ENCODE measurements at places on chromosomes 3 and 15.

- no peak for DNase-seq
Measured at GRCh38 chr3:122548619-122549018, 15.5 kb downstream of the PARP9 start.

DNA sequence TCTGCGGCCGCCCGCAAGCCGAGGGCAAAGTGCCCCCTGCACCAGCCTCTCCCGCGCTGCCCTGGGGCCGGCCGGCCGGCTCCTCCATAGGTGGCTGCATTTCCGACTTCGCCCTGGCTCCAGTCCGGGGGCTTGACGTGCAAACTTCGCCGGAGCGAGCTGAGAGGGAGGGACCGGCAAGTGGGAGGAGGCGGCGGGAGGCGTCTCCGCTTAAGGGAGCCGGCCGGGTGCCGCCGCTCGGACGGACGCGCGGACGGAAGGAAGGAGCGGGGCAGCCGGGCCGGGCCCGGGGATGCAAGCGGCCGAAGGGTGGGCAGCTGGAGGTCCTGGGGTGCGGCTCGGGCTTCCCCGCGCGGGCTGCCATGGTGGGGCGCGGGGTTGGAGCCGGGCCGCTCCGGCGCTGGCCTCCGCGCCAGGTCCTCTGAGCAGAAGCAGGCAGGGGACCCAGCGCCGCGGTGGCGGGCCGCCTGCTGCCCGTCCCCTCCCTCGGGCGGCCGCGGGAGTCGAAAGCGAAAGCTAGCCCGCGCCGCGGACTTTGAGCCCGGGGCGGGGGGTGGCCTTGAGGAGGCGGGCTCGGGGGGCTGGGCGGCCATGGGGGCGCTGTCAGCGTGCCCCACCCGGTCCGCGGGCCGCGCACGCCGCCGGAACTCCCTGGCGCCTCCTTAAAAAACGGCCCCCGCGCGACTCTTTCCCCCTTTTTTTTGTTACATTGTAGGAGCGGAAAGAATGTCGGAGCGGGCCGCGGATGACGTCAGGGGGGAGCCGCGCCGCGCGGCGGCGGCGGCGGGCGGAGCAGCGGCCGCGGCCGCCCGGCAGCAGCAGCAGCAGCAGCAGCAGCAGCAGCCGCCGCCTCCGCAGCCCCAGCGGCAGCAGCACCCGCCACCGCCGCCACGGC is at the start of gene SCAANT1:
SCAANT1 (minus strand) TSS at position 511 of the 895 bp plus-strand sequence.
- peak; percentile 30 for DNase-seq

DNA sequence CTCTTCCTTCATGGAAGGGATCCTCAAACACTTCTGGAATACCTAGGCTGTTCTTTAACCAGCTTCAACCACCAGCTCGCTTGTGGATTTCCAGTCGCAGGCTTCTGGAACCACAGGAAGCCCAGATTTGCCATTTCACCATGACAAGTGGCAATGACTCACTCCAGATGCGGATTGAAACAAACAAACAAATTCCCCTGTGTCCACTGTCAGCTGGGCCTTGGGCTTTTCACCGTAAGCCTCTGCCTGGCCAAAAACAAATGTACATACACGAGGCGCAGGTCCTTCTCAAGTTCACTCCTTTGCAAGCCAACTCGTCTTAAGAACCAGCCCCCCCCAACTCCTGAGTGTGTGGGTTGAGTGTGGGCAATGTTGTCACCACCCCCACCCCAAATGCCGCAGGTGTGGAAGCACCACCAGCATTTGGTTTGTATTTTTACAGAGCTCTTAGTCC is 8.8 kb downstream of the BCL6 start:
- no peak for DNase-seq

- no peak for DNase-seq
Measured at GRCh38 chr3:18891641-18892040, 256.7 kb upstream of the KCNH8 start.

DNA sequence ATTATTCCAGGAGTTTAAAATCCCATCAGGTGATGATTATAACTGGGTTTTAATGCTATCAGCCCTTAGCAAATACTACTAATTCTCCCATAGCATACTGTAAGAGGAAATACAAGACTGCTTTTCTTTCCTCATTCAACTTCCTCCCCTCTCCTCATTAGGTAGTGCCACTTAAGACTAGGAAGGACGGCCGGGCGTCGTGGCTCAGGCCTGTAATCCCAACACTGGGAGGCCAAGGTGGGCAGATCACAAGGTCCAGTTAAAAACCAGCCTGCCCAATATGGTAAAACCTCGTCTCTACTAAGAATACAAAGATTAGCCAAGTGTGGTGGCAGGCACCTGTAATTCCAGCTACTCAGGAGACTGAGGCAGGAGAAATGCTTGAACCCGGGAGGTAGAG is 14.7 kb downstream of the NDUFAF1 start:
- DNase-seq: no peak

- DNase-seq: no peak
Measured at GRCh38 chr3:179071027-179071322, 634 bp downstream of the ZMAT3 start.

DNA sequence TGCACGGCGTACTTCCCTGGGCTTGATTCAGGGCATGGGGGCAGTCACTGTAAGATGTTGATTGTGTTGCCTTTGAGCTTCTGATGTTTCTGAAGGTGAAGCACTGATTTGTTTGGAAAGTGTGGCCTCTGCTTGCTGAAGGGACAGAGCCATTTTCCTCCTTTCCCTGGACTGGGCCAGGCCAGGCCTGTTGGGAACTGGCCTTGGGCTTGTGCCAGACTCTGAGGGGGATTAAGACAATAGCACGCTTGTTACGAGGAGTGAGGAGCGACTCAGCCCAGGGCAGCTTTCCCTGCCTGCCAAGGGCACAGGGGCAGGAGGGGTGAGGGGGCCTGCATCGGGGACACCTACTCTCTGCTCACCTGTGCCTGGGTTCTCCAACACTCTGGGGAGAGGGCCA is 42.9 kb downstream of the LINGO1 start:
- no peak for DNase-seq

DNA sequence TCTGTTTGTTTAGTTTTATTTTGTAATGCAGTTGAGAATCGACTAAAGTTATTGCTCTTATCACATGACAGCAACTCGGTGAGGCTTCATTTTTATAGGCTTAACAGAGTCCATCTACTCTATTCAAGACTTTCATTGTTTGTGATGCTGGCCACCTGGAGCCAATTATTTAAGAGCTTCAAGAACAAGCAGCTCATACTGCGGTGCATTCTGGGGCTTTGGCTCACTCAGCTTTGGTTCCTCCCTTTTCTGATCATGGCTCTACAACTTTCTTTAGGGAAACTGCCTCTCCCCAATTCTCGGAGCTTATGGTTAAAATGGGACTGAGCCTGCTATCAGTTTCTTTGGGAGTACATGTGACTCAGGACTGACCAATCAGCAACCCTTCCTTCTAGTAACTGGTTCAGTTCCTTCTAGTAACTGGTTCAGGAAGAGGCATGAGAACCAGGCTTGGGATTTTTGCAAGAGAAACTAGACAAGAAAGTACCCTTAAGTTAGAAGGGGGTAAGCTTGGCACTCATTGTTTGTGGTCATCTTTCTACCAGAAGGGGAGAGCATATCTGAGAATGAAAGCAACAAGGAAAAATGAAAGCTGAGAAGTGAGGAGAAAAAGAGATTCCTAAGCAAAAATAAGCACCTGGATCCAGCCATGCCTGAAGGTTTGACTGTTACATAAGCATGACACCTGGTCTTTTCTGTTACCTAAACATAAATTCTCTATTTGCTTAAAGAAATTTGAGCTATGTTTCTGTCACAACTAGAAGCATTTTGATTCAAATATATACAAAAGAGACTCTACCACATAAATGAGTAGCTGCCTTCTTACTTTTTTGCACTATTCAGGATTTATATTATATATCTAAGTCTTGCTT is 24.1 kb upstream of the ARHGEF3 start:
- DNase-seq: no peak

DNA sequence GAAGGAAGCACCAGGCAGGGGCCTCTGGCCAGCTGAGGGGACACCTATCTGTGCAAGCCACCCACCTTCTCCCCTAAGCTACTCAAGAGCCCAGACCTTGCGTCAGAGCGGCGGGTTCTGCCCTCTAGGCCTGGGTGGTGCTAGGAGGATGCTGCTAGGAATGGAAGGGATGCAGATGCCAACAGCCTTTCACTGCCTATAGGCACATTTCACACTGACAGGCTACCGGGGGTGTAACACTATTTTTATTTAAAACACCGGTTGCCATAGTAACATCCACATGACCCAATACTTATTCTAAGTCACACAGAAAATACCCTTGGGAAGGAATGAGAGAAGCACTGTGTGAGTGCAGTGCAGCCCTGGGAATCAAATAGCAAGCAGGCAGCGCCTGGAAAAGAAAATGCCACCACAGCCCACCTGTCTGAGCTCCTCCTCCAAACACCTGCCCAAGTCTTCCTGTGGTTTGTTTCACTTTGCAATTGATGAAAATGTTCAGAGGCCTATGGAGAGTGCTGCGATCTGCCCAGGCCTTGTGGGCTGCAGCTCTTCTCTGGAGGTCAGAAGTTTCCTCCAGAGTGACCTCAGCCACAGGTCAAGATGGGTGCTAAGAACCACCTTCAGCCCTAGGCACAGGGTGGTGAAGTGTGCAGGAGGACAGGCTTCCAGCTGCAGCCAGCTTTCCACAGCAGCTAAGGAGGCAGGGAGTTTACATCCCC is 113.5 kb upstream of the TOPAZ1 start:
- DNase-seq: no peak

- DNase-seq: no peak
Measured at GRCh38 chr3:70811880-70812279, 499.4 kb upstream of the MDFIC2 start.

GRCh38 chr3:31721676-31722075 is 189.0 kb downstream of the STT3B start:
- DNase-seq: no peak

DNA sequence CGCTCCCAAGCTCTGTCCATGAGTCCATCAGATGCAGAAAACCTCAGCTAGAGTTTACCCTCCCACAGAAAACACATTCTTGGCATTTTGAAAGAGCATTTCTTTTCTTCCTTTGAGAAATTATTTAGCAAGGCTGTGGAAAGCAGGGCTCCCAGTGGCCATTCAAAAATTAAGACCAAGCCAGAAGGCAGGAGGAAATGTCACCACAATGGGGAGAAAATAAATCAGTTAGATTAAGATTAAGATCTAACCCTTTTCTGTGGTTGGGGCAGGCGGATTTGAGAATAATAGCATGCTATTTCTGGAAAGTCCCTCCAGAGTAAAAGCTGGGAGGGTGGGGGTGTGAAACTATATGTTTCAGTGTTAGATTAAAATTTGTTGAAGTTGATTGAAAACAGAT is 20.2 kb downstream of the LRIG1 start:
- DNase-seq: no peak

- DNase-seq: no peak
Measured at GRCh38 chr15:36363335-36363734, 216.1 kb upstream of the CDIN1 start.

DNA sequence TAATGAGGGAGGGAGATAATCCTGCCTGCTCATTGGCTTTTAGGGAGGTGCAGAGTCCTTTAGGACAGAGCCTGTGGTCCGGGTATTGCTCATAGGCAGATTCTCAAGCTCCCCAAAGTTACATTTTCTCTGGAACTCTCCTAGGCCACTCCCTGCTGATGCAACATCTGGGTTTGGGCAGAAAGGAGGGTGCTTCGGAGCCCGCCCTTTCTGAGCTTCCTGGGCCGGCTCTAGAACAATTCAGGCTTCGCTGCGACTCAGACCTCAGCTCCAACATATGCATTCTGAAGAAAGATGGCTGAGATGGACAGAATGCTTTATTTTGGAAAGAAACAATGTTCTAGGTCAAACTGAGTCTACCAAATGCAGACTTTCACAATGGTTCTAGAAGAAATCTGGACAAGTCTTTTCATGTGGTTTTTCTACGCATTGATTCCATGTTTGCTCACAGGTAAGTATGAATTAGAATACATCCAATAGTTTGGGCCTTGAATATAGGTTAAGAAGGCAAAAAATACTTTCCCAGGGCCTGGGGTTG is at the start of gene IL20RB:
IL20RB (plus strand) TSS at position 233 of the 538 bp plus-strand sequence; CDS start at position 364, 131 bp downstream.
- DNase-seq: no peak

- no peak for DNase-seq
Measured at GRCh38 chr3:46797486-46797885, 65.8 kb downstream of the MYL3 start.

DNA sequence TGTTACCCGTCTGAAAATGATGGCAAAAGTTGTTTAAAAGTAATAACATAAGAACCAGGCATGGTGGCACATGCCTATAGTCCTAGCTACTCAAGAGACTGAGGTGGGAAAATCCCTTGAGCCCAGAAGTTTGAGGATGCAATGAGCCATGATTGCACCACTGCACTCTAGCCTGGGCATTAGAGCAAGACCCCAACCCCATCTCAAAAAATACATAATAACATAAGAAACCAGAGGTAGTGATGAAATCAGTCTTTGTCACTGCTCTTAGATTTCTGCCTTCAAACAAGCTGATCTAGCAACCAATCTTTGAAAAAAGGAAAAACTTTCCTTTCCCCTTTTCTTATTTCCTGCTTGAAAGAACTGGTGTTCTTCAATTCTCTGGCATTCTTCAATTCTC is 71.3 kb downstream of the TMCC1 start:
- no peak for DNase-seq
